AG08396 (cell line): ENCODE measurements at places on chromosomes 7 and 10.

DNA sequence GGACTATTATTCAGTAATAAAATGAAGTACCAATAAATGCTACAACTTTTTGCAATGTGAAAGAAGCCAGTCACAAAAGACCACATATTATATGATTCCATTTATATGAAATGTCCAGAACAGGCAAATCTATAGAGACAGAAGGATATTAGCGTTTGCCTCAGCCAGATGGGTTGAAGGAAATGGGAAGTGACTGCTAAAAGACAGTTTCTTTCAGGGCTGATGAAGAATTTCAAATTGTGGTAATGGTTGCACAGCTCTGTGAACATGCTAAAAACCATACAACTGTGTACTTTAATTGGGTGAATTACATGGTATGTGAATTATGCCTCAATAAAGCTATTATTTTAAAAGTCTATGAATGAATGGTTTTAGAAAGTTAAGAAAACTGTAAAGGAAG is 23.9 kb upstream of the REEP3 start:
- DNase-seq = no peak

DNA sequence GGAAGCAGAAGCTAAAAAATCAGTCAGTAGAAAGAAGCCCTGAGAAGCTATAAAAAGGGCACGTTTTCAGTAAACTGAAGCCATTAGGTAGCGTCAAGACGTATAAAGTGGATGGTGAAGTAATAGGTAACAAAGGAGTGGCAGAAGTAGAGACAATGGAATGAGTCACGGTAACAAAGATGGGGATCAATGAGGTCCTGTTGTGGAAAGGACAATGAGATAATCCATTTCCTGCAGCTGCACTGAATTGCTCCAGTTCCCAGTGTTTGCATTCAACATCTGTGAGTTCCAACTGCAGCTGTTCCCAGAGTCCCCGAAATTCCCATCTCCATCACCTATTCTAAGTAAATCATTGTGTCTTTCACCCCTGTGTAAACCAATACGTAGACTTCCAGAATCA is 4.8 kb upstream of the HYCC1 start:
- DNase-seq = no peak

DNA sequence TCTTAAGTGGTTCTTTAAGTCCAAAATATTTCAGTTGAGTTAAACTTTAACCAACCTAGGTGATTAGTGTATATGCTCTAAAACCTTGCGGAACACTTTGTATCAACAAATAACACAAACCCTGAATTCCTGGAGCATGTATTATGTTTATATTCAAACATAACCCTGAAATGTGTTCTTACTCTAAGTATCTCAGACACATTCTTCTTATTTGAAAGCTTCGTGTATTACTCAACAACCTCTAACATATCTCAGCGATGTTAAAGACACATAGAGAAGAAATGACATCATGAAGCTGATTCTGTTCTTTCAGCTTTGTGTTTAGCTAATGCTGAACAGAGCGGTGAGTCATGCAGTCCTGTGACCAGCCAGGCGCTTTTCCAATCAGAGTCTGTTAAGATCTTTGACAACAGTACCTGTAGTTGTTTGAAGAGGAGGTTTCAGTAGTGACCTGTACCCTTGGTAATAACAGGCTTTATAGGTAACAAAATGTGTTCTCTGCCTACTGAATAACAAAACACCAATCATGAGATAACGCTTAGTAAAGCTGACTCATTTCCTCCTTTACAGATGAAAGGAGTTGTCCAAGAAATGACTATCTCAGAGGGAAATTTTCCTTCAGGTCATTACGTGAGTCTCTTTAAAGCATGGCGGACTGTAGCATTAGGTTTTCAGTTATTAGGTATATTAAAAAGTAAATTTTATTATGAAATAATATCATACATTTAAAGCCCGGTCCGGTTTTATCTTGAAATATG is 67.3 kb upstream of the KLF6 start:
- peak; percentile 80 for DNase-seq

- peak; percentile 71 for DNase-seq
Measured at GRCh38 chr10:71622154-71622526, 97.4 kb downstream of the C10orf105 start.

DNA sequence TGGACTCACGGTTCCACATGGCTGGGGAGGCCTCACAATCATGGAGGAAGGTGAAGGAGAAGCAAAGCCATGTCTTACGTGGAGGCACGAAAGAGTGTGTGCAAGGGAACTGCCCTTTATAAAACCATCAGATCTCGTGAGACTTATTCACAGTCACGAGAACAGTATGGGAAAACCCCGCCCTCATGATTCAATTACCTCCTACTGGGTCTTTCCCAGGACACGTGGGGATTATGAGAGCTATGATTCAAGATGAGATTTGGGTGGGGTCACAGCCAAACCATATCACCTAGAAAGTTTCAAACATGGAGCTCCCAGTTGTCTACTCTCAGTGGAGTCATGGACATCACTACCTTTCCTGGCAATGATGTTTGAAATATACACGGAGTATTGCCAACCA is 49.6 kb downstream of the CYCS start:
- DNase-seq = no peak

DNA sequence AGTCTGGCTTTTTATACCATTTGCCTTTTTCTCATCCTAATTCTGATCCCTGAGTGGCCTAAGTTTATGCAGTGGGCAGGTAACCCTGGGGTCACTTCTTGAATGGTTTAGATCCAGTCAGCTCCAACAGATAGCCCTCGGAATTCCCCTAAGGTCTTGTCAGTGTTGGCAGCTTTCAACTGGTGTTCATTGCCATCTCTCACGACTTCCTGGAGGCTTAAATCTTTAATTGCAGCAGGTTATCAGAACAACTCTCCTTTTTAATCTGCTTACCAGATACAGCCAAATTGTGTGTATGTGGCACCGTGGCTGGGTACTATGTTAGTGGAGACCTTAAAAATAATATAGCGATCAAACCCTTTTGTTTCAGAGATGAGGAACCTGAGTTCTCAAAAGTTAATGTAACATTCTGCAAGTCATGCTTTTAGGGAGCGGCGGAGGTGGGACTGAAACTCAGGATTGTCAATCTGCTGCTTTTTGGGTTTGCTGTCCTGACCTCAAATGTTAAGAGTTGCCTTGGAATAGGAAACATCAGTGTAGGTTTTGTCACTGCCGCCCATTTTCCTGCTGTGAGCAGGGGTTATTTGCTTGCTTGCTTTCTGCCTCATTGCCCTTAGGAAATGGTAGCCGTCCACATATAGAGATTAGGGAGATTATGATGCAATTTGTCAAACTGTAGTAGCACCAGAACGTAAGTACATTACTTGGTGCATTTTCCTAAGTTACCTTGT is 818 bp downstream of the DLD start:
- DNase-seq = peak; percentile 35

DNA sequence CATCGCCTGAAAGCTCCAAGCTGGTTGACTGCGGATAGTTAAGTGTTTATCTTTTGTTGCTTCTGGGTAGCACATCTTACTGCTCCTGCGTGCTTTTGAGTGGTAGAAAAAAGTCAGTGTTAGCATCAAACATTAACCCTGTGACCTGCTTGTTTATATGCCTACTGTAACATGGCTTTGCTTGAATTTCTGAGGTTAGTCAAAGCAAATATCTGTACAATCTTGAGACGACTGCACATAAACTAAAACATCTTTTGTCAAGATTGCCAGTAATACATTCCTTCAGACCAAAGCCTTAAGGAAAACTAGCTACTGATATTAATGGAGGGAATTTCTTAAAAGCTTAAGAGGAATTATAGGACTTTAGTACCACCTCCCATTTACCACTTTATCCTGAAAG is 163.7 kb downstream of the BAMBI start:
- no peak for DNase-seq

DNA sequence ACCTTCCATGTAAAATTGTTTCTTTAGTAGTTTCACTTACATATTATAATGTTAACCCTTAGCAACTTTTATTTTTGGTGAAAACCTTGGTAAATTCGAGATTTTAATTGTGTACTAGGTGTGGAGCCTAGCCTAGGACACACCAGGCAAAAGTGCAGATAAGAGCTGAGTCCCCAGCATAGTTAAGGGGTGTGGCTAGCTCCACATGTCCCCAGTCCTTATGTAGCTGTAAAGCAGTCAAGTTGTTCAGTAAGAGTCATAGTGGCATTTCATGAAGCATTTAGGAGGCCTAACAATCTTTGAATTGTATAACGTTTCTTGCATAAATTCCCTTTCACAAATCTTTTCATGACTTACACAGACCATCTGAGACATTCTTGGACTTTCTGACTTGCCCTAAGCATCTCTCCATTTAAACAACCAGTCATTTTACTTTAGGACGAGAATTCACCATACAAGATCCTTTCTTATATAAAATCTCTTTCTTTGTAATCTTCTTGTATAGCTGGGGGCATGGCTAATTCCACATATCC is 53.8 kb upstream of the INHBA start:
- no peak for DNase-seq

DNA sequence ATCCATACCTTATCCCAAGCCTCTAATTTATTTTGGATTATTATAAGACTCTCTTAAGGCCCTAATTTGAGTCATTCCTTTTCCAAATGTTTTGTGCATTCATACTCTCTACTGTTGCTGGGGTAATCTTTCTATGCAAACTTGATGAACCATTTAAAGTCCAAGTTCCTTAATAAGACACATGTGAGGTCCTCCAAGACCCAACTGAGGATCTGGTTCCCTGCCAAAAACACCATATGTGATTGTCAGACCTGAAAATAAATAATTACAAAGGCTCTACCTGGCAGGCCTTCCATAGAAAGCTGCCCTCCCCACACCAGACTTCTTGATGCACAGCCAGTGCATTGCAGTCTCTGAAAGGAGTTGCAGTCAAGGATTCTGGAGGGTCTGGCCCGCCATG is 257.9 kb upstream of the AKR1E2 start:
- DNase-seq = no peak

- peak; percentile 19 for DNase-seq
Measured at GRCh38 chr7:76047305-76047810, 442 bp downstream of the STYXL1 start.

GRCh38 chr7:46745707-46746090 is 824.6 kb upstream of the IGFBP3 start:
- DNase-seq = no peak

DNA sequence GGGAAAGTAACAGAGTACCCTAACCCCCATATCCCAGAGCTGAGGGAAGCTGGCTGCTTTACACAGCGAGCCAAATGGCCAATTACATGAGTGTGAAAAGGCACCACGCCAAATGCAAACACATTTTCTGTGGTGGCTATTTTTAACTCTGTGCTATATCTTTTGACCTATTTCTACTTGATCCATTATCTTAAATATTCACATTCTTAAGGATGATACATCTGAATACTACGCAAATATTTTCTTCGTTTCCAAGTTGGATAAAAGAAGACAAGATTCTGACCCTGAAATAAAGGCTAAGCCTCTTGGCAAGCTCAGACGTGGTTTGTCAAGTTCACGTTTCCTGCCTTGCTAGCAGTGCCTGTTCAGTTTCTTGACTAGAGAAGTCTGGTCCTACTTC is 146.7 kb upstream of the TMEM196 start:
- peak; percentile 9 for DNase-seq

DNA sequence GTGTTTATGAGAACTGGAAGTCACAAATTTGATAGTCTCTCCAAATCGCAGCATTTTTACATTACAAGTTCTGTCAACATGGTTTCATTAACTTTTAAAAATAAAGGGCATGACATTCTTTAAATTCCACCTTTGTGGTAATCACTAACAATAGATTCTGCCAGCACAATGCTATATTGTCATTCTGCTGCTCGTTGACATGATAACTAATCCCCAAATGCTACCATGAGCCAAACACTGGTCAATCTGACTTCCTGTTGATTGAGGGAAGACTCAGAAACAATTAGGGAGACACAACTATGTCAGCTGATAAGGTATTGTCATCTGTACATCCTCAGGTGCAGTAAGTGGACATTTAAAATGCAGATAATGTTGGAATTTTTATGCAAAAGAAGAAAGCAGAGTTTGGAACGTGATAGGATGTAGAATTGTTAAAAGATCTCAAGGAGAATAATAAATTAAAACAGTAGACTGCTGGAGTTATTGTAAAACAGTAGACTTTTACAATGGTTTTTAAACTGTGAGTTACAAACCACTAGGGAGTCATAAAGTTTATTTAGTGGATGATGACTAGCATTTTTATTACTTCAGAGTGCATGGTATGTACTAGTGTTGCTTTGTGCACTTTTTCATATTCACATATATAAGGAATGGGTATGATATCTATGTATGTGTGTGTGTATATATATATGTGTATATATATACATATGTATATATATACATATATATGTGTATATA is 126.4 kb upstream of the DKK1 start:
- no peak for DNase-seq

DNA sequence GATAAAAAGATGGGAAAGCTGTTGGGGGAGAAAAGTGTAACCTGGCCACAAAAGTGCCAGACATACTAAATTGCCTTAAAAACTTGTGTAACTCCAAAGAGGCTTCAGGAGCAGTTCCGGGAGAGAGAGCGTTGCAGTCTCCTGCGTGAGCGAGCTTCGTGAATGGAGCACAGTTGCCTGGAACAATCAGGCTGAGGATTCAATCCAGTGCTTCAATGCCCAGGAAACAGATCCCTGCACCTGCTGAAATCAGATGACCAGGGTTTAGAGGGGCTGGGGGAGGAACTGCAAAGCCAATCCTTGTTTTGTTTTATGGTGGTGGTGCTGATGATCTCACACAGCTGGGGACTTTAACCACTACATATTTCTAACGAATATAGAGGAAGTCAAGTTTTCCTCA is 398.3 kb downstream of the DPP6 start:
- no peak for DNase-seq

- no peak for DNase-seq
Measured at GRCh38 chr7:151660141-151660540, 140.4 kb upstream of the RHEB start.

- DNase-seq = no peak
Measured at GRCh38 chr7:149670288-149670687, 103.1 kb downstream of the ZNF467 start.

- DNase-seq = no peak
Measured at GRCh38 chr10:13079776-13080050, 20.2 kb upstream of the OPTN start.

GRCh38 chr7:158812684-158813083 is 16.6 kb downstream of the ESYT2 start:
- DNase-seq = no peak

GRCh38 chr10:14967897-14968296 is 8.7 kb downstream of the MEIG1 start:
- DNase-seq = no peak

- no peak for DNase-seq
Measured at GRCh38 chr7:27171637-27172314, 2.3 kb downstream of the HOXA10 start.

GRCh38 chr7:77467408-77467807 is 51.3 kb upstream of the GSAP start:
- DNase-seq = no peak

DNA sequence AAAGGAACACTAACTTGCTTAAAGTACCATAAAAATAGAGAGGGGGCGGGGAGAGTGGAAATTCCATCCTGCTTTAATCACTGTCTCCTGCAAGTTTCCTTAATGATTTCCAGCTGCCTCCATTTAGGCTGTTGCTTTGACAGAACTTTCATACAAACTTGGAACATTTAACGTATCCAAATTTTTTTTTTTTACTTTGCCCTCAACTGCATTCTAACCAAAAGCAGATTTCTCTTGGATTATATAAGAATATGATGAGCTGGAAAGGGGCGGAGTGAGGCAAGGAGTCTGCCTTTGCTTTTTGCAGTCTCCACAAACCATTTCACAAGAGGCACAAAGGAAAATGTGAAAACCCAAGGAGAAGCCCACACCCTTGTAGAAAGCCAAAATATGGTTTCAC is 46.6 kb upstream of the COL1A2 start:
- peak; percentile 74 for DNase-seq

- DNase-seq = no peak
Measured at GRCh38 chr10:52615756-52616394, 156.7 kb downstream of the MBL2 start.

- no peak for DNase-seq
Measured at GRCh38 chr10:128781637-128782036, 655.4 kb upstream of the MKI67 start.
